T-helper 1 cell (primary cell): ENCODE measurements at places on chromosomes 2 and 18.

DNA sequence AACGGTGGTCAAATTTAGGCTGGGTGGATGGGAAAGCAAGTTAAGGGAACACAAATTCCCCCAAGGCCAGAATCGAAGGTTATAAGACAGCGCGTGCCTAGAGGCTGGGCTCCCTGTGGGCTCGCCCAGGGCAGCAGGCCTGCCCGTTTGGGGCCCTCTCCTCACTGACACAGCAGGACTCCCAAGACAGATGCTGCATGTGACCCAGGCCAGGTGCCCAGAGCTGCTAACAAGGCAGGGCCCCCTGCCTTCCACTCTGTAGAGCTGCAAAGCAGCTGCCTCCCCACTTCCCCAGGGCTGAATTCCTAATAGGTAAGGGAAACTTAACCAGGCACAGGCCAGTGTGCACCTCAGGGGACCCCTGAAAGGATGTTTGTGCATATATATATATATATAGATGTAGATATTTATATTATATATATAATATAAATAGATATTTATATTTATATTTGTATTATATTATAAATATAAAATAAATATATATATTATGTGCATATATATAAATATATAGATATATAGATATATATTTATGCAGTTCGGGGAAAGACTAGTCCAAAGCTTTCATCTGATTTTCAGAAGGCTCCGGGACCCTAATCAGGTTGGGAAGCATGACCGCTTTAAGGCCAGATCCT, 43.7 kb downstream of the TMEM37 start:
- no peak for DNase-seq

DNA sequence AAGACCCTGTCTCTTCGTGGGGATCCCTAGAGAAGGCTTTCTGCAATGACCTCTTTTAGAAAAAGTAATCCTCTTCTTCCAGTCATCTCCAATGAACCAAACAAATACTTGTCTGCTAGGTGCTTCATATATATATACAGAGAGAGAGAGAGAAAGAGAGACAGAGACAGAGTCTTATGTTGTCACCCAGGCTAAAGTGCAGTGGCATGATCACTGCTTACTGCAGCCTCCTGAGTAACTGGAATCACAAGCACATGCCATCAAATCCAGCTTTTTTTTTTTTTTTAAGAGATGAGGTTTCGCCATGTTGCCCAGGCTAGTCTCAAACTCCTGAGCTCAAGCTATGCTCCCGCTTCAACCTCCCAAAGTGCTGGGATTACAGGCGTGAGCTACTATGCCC, 18.6 kb upstream of the PKDCC start:
- DNase-seq = no peak

DNA sequence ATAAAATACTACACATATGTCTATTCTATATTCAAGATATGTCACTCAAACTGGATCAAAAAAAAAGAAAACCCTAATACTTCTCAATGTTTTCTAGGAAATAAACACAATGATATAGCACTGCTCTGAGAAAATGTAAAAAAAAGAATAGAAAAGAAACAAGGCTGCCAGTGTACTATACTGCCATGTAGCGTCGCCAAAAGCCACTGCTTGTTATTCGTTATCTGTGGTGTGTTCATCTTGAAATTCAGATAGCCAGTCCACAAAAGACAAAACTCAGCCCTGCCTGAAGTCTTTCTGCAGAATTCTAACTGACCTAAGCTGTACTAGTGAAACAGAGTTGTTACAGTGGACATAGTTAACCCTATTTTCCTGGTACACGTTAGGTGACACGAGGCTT, 12.2 kb upstream of the YPEL5 start:
- DNase-seq = no peak

- DNase-seq = no peak
Observed at GRCh38 chr18:48629730-48630324, 91.0 kb downstream of the CTIF start.

GRCh38 chr2:11133936-11134320, 21.3 kb upstream of the SLC66A3 start:
- DNase-seq = no peak

GRCh38 chr2:115609978-115610377, 1167.5 kb downstream of the DPP10 start:
- no peak for DNase-seq

GRCh38 chr2:76558157-76558556, 847.4 kb upstream of the GCFC2 start:
- DNase-seq = no peak

GRCh38 chr18:26293982-26294381, 67.7 kb downstream of the TAF4B start:
- no peak for DNase-seq

DNA sequence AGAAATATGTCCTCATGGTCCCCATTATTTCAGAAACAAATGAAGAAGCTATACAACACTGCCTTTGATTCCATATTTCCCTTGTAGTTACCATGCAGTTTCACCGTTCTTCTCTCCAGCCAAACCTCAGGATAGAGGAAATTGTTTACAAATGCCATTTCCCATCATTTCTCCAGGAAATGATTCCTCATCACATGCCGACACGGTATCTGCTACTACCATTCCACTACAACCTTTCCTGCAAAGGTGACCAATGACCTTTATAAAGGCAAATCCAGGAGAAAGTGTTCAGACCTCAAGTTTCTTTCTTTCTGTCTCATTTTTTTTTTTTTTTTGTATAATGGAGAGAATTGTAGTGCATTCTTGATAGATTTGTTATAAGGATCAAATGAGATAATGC, 460.8 kb upstream of the CDH20 start:
- no peak for DNase-seq

GRCh38 chr18:27423581-27423980, 238.5 kb upstream of the CHST9 start:
- DNase-seq = no peak

DNA sequence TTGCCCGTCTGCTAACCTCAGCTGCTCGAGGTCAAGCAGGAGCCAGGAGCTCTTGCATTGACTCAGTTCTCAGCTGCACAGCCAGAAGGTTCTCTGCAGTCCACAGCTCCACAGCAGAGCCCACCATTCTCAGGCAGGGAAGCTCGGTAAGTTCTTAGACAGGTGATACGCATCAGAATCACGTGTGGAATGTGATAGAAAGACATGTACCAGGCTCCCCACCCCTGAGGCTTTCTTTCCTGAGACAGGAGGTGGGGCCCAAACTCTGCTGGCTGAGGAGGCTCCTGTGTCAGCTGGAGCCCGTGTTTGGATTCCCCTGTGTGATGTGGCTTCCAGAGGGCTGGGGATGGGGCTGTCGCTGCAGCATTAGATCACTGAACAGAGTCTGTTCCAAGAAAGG, 28.0 kb downstream of the DIPK1C start:
- no peak for DNase-seq

DNA sequence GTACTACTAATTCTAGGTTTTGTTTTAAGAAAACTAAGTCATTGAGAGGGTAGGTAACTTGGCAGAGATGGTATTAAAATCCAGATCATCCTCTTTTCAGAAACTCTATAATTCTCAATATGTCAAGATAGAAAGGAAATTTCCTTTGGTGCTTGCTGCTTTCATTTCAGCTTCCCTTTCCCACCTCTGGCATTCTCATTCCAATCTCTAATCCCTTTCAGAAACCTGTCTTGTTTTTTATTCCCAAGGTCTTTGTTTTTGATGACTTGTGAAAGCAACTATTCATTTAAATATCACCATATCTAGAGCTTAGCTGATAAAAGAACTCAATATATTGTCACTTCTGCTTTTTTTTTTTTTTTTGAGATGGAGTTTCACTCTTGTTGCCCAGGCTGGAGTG, 242.8 kb upstream of the LRRTM1 start:
- no peak for DNase-seq

GRCh38 chr18:50917021-50917420, 38.1 kb downstream of the ME2 start:
- DNase-seq = no peak

- no peak for DNase-seq
Observed at GRCh38 chr18:63141778-63142176, 177.8 kb downstream of the BCL2 start.

DNA sequence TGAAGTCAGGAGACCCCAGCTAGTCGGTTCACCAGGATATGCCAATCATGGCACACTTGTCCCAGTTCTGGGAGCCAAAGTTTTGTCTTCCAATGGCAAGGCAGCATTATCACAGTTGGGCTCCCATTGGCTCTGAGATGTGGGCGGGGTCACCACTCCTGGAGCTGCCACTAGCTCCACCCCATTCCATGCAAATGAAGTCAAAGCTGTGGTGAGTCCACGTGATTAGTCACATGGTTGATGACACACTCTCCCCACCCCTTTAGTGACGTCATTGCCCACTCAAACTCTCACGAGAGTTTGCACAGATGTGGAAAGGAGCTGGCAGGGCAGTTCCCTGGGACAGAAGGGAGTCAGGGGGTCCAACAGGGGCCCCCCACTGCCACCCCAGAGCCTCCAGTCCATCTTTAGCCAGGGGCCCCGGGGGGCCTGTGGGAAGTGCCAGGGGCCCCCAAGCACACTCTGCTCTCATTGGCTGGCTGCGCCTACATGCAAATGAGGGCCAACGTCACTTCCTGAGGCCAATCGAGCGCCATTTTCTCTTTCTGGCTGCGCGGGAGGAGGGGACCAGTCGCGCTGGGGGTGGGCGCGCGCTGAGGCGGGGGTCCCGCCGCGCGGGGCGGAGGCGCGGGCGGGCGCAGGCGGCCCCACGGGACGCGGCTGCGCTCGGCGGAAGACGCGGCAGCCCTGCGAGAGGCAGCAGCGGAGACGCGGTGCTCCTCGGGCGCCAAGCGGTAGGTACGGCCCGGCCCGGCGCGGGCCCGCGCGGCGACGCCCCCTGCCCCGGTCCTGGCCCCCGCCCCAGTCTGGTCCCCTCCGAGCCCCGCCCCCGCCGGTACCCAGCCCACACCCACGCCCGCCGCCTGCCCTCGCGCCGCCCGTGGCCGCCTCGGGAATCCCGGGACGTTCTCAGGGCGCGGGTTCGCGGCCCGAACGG, at the start of gene ADNP2:
Gene ADNP2, plus strand, starts transcription at position 524 of the 937 bp plus-strand sequence. CDS start 8,281 bp downstream, outside the sequence.
- peak; percentile 74 for DNase-seq

DNA sequence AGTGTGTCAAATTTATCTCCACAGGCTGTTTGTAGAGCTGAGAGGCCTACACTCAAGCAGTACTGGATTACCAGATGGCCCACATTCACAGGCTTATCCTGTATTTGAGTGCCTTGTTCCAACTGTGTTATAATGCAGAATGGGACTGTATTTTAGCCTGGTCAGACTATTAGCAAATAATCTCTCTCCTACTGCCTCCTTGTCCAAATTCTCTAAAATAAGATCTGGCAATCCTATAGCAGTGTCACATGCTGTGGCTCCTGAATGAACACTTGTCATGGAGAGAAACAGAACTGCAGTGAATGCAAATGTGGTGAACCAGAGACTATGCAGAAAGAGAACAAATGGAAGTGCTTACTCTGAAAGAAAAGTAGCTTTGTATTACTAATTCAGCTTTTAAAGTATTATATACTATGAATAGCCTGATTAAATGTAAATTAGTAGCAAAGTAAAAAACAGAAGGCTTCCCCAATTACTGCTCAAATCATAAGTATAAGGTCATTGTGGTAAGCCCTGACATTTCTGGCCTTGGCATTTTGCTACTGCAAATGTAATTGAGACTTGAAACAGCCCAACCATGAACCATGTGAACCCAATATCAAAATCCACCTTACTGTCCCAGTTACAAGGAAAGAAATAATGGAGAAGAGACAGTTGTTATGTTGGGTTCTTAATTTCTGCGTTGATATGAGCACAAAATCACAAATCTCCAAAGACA, 80.0 kb downstream of the MAP4K3 start:
- no peak for DNase-seq

GRCh38 chr2:100630473-100630977, 67.7 kb downstream of the PDCL3 start:
- no peak for DNase-seq

- no peak for DNase-seq
Observed at GRCh38 chr2:40102447-40102846, 323.4 kb upstream of the THUMPD2 start.

DNA sequence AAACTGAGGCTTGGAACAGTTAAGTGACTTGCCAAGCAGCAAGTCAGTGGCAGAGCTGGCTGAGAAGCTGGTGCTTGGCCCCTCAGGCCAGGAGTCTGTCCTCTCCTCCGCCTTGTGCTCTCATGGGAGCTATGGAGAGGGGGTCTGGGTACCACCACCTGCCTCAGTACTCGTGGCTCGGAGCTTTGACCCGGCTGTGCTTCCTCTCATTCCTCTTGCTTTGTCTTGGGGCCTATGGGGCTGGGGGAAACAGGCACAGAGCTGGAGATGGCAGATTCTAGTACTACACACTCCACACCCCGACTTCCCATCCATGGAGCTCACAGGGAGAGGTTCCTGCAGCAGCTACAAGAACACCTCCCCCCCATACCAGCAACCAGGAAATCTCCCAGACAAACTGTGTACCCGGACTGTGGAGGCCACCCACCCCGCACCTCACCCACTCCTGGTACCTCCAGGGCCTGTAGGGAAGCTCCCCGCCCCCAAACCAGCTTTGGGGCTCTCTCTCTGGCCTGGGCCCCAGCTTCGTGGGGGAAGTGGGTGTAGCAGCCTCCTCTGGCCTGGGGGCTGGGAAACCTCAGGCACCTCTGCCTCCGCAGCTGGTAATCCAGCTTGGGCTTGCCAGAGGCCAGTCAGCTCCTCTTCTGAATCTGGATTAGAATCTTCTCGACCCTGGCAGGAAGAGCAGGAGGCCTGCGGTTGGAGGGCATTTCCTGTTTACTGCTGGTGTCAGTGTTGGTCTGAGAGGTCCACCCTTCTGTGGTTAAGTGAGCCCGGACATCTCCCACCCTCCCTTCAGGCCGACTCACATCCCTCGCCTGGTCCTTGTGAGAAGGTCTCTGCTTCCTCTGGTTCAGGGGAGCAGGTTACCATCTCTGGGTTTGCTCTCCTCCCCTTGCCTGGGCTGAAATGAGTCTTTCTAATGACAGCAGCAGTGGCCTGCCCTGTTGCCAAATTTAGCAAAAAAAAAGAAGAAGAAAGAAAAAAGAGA, 22.3 kb upstream of the RHOB start:
- DNase-seq = no peak

- DNase-seq = no peak
Observed at GRCh38 chr2:12663306-12664037, 53.3 kb upstream of the TRIB2 start.

DNA sequence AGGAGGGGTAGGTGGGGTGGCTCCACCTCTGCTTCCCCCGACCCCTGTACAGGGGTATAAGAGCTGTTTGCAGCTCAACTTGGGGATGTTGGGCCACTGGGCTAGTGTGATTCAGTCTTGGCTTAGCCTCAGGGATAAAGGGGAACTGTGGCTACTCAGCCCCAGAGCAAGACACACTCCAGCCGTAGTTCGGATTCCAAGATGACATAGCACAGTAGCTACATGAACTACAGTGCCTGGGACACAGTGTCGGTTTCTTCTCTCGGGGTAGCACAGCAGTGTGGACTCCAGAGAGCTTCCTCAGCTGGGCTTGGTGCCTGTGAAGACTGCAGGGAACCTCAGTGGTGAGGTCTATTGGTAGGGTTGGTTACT, 21.1 kb downstream of the CARF start:
- DNase-seq = no peak

DNA sequence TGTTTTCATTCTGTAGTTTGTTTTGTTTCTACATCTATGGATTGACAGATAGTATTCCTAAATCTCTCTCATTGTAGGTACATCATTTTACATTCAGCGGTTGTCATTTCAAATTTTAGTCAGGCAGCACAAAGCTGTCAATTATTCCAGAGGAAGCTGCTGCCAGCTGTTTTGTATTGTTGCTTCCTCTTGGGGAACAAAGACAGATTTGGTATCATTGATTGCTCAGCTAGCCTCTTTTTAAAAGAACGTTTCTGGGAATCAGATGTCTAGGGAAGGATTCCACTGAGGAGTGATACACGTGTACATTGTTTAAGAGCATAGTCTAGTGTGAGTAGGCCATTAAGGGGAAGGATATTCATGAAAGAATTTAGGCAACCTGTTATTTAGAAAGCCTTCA, 145.8 kb downstream of the AGPS start:
- DNase-seq = no peak

- no peak for DNase-seq
Observed at GRCh38 chr2:196801674-196802261, 2.3 kb upstream of the GTF3C3 start.
